ENCODE measurements at places on chromosomes 12 and 14. TPM values are rescaled to one million over a fixed set of nuclear protein-coding genes. Genes with fewer than 3 reads are reported as not detected.

- no peak for DNase-seq
Measured at GRCh38 chr12:122943196-122943595, 23.1 kb downstream of the ABCB9 start.

Gene FGF6
- not detected for total RNA-seq

- peak; percentile 50 for DNase-seq
Measured at GRCh38 chr12:54259194-54260011, 20.5 kb downstream of the CBX5 start.

DNA sequence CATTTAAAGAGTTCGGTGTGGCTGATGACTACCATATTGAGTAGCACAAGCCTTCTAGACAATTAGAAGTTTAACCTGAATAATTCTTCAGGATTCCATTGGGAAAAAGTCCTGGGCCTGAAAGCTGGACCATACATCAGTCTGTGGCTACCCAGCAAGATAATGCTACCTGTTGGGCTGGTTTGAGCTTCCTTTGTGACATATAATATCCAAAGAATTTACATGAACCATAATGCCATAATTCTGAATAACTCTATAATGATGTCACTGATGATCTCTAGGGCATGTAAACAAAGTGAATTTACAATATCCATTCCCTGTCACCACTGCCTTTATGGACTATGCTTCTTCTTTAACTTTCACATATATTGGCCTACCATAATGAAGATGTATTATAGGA, 3.8 kb upstream of the YBX3 start:
- no peak for DNase-seq

Gene CPNE8
- total RNA-seq = 30.6 TPM

DNA sequence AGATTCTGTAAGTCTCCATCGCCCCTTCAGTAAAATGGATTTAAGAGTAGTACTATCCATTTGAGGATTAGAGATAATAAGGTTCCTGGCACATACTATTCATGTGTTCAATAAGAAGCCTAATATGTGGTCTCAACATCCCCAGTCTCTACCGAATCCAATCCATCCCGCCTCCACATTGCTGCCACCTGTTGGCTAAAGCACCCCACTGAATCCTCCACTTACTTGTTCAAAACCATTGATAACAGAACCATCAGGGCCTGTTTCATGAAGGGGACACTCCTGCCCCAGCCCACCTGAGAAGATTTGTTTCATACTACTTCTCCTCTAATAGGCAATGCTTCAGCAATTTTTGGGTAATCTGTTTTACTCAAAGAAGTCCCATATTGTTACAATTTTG, 147.5 kb downstream of the SLC2A13 start:
- no peak for DNase-seq

DNA sequence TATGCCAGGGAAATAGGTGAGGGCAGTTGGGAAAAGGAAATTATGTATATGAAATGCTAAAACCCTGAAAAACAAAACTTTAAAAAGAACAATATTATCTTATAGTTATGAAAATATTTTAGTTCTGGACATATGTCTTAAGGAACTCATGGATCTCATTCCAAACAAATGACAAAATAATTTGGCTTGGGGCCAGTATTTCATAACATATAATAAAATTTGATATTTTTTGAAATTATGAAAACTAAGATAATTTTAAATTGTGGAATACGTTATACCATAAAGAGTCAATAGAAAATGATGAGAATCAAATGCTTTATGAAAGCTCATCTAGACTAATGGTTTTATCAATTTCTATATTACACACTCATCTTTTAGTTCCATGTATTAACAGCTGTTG, 173.8 kb upstream of the DCN start:
- DNase-seq = no peak

Gene BCDIN3D
- 4.7 TPM for total RNA-seq

GRCh38 chr12:9751204-9752144, 9.2 kb downstream of the CD69 start:
- no peak for DNase-seq

Gene HOXC9
- not detected for total RNA-seq

GRCh38 chr14:68379510-68380328, 413.1 kb downstream of the ZFP36L1 start:
- peak; percentile 73 for DNase-seq

DNA sequence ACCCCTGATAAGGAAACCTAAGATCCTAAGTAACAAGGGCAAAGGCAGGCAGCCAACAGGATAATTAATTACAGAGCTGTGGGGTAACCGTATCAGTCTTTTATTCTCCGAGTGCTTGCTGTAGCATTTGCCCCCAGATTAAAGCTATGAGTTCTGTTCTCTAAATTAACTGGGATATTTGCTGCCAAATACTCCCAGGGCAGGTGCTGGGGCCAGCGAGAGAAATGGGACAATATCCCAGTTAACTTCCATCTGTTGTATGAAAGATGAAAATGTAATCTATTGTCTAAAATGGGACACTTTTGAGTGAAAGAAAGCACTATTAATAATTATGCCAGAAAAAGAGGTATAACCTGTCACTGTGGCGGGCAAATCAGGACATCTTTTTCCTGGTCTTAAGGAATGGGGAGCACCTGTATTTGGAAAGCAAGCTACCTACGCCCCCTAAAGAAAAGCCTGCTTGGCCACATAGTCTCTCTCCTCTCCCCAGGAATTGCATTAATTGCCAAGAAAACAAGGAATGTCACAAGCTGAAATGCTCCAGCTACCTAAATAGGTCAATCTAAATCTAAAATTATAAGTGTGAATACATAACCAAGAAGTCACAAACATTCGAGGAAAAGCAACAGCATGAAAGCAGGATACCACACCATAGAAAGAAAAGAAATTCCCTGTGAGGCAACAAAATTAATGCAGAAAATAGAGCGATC, 26.7 kb upstream of the CFAP54 start:
- no peak for DNase-seq

All from left colon (tissue), 2 donors.